ENCODE measurements at places on chromosomes 7 and 10.

- DNase-seq = no peak
Measured at GRCh38 chr10:77700086-77700485, 62.5 kb upstream of the KCNMA1 start.

GRCh38 chr10:99084161-99084560 is 151.5 kb downstream of the HPSE2 start:
- no peak for DNase-seq

DNA sequence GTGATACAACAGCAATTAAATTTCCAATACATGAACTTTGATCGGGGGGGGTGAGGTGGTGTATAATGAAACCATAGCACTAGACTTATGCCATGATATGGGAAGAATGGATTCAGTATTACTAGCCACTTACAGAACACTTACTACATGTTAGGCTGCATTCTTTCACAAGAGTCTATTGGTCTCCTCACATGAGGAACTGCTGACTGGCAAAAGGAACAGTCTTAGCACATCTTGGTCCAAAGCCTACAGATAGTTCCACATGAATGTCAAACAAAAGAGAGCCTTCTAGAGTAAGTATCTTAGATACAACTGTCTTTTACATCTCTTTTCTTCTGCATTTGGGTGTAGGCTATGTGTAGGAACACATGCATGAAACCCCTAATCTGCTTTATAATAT is 115.9 kb upstream of the DNAJB12 start:
- no peak for DNase-seq

- DNase-seq = no peak
Measured at GRCh38 chr7:125606671-125607070, 677.0 kb upstream of the POT1 start.

GRCh38 chr10:117345143-117345542 is 30.1 kb downstream of the PDZD8 start:
- no peak for DNase-seq

DNA sequence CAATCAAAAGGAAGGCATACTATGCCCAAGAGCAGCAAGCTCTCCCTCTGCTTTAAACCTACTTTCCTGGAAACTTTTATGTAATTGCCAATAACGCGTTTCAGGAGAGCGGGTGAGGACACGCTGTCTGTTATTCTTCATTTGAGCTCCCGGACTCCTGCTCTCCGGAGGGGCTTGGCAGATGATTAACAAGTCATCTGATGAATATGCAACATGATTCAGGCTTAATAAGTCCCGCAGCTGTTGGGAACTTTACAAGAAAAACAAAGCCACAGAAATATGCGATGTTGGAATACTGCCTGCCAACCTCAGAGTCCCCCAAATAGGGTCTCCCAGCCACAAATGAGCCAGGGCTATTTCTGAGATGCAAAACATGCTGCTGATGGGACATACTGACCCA is 348.0 kb downstream of the GPAM start:
- DNase-seq = peak; percentile 4

GRCh38 chr10:47214520-47214919 is 85.5 kb upstream of the GDF10 start:
- no peak for DNase-seq

DNA sequence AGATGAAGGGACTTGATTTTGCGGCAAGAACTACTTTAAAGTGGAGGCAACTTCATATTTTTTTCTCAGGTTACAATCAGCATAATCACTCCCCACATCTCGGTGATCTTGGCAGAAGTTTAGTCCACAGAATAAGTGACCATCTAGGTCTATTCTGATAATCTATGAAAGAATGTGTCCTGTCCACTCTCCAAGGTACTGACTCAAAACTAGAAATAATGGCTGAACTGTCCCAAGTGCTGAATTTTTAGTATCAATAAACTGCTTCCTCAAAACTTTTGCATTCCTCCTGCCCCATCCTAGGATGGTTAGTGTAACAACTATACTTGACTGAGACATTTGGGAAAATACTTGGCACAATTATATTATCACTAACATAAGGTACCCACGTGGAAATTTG is 10.9 kb upstream of the CHRM2 start:
- peak; percentile 31 for DNase-seq

DNA sequence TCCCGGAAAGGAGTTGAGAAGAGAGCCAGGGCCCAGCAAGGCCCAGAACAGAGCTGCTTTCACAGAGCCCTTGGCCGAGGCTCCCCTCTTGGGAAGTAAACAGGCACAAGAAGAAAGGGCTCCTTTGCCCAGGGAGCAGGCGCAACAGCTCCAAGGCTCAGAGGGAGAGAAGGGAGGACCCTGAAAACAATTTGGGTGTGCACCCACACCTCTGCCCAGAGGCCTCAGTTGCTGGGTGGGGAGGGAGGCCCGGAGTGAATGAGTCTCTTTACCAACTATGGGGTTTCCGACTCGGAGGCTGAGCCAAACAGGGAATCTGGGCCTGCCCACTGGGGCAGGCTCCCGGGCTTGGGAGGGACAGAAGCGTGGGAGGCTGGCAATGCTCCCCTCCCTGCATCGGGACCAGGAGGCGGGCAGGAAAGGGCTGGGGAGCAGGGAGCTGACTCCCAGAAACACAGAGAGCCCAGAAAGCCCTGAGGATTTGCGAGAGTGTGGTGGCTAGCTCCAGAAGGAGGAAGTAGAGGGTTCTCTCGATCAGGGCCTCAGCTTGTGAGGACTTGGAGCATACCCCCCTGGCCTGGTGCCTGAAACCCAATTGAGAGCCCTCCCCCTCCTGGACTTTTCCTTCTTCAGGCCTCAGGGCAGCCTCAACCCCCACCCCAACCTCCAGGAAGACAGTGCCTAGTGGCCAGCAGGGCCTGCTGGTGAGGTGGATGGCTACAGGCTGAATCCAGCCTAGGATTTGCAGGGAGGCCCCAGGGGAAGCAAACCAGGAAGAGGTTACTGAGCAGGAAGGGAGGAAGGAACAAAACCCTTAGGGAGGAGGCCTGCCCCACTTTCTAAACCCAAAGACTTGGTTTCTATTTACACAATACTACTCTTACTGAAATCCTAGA is 6.2 kb downstream of the C10orf105 start:
- DNase-seq = peak; percentile 34

DNA sequence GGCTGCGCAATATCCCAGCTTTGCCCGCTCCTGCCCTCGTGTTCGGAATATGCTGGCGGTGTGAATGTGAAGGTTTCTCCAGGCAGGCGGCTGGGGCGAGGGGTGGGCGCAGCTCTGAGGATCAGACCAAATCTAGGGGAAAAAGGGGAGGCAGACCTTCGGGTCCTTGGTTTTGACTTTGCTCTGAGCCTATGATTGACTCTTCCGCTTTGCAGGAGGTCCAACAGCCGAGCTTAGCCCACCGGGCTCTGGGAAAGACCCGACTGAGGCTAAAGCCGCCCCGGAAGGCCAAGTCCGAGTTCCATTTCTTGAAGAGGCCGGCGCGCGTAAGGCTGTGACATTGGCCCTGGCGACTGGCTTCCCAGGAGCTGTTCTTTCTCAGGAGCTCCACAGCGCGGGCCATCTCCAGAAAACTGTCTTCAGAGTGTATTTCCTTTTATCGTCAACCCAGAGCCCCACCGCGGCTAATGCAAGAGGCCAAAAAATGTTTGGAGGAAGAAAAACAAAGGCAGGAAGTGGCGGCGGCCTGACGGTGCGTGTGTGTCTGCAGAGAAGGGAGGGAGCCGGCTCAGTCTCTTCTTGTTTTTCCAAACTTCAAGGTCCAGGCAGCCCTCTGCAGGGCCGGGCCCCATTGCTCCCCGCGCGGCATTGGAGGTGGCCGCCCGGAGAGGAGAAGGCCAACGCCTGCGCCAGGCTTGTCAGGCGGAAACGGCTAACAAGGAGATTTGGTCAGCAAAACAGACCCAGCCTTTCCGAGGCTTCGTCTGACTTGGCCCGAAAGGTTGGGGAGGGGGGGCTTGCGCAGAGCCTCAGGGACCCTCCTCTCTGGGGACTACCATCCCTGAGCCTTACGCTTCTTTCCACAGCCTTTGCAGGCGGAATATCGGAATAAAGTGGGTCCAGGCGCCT is 3.6 kb upstream of the HOXA11 start:
- no peak for DNase-seq

All from brain microvascular endothelial cell (primary cell).